ENCODE measurements at places on chromosomes 7 and 10.

DNA sequence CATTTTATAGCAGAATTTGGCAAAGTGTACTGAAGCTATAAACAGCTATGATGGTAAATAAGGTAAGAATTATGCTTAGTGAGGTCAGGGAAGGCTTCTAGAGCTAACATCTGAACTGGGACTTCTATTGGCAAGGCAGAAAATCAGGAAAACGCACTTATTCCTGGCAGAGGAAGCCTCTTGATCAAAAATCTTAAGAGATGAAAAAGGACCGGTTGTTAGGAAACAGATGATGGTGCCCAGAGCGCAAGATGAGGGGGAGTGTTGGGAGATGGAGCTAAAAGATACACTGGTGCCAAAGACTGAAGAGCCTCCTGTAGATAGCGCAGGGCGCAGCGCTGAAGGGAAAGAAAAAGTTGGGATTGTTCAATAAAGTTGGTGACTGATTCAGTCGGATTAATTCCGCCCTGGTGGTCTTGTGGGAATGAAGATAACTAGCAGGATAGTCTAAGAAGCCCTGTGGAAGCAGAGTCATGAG, 550 bp upstream of the CALU start:
- DNase-seq: peak; percentile 18

GRCh38 chr10:119189811-119190282, 11.2 kb upstream of the PRDX3 start:
- no peak for DNase-seq

DNA sequence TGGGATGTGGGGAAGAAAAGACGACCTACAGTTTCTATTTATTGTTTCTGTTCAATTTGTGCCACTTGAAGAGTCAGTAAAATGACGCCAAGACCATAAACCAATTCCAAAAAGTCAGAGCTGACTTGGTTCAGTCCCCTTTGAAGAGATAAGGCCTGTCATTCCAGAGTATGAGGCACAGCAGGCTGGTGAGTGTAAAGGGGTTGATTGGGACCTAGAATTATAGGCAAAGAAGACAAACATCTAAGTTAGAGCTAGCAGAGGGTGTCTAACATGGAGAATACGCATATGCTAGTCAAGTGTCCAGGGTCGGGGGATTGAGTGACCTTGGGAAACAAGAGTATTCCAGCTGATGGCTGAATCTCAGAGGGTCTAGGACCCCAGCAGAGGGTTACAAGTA, 23.6 kb downstream of the NRP1 start:
- DNase-seq: no peak

- no peak for DNase-seq
Observed at GRCh38 chr10:77548671-77549070, 88.9 kb downstream of the KCNMA1 start.

GRCh38 chr10:26737730-26738129, 40.2 kb downstream of the PDSS1 start:
- peak; percentile 76 for DNase-seq

DNA sequence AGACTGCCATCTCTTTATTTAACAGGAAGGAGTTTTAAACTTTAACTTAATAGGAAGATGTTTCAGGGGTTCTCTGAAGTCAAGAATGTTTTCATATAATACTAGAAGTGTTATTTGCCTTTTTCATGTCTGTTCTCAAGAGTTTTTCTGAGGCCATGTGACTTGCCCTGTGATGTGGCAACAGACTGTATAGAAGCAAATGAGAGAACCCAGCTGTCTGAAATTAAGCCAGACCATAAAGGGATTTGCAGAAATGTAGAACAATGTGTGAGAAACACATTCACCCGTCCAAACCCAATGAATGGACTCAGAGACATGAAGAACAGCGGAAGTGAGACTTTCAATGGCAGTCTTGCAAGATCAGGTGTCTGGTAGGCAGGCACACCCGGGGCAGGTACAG, 23.8 kb downstream of the MAPK8 start:
- no peak for DNase-seq

DNA sequence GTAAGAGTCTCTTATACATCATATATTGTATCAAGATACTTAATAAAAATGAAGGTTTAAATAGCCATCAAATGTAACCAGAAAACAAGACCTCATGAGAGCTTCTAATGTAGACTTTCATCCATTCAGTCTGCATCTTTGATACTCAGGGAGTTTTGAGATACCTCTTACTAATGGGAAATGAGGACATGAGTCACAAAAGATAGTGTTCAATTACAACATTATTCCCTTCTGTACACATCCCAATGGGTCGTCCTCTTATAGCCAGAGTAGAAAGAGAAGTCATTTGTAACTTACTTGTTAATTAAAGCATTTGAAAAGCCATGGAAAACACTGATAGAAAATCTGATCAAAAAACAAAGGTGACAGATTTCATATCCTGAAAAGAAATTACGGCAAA, 19.4 kb downstream of the SHTN1 start:
- DNase-seq: no peak

GRCh38 chr10:133277993-133278576, 1.4 kb upstream of the ADAM8 start:
- no peak for DNase-seq

DNA sequence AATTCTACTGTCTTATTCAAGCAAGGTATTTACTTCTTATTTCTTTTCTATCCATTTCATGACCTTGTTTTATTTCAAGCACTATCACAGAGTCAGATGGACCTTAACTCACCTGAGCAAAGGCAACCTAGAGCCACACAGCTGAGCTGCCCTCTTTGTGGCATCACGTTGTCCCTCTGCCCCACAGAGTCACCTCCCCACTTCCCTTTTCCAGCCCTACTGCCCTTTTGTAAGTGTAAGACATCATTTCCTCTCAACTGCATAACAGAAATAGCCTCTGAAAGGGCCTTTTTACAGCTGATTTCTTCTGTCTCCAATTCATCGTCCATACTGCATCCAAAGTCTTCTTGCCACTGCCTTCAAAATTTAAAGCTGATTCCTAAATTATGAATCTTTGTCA, 946.0 kb downstream of the NRG3 start:
- no peak for DNase-seq

DNA sequence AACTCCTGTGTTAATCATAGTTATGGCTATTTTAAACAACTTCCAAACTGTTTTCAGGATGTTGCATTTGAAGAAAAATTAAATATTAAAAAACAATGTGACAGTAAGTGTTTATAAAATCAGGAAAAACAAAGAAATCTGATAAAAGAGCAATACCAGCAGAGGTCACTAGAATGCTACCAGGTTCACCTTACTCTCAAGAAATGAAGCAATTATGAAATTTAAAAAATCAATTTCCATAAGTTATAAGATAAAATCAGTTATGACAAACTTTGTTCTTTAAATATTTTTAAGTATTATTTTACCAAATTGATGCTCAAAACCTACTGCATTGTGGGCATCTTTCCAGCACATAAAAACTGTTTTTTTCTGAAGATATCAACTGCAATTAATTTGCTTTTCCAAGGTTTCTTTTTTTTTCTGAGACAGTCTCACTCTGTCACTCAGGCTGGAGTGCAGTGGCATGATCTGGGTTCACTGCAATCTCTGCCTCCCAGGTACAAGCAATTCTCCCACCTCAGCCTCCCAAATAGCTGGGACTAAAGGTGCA, 50.7 kb upstream of the RHEB start:
- DNase-seq: no peak

DNA sequence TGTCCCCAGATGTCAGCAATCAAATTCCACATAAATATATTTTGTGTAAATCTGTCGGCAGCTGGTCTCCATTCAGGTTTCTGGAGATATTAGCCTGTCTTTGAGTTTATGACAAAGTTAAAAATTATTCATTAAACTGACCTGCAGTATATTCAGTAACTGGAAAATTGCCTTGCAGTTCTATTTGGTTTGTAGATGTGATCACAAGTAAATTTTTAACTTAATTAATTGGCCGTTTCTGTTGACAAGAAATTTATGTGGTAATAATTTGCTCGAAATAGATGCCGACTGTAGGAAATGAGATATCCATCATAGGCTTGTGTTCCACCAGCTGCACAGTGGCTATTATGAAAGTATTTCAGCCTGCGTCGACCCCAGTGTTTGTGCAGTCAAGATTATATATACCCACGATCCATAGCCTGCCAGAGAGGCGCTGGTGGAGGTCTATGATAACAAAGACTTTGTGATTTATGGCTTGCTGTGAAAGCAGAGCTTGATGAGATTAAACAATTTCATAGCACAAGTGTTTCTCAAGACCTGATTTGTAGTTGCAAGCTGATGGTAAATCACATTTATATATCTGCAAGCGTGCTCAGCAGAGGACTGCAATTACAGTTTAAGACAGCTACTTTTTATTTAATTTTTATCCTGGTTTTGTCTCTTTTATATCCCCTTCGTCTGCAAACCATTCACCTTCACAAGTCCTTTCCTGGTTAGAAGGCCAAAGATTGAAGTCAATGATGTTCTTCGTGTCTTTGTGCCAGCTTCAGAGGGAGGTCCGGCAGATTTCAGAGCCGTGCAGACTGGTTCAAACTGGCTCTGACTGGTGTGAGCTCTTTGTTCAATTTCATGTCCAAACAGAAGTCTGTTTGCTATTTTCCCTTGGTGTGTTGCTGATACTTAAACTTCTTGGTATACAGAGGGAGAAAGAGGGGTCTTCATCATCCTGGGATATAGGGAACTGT, 850.9 kb downstream of the LRMDA start:
- DNase-seq: no peak

GRCh38 chr7:14697684-14698083, 204.9 kb downstream of the DGKB start:
- DNase-seq: no peak

GRCh38 chr7:151755131-151755801, 121.6 kb downstream of the PRKAG2 start:
- no peak for DNase-seq

GRCh38 chr10:77604063-77604462, 33.5 kb downstream of the KCNMA1 start:
- DNase-seq: no peak

- no peak for DNase-seq
Observed at GRCh38 chr7:29442146-29442545, 121.5 kb upstream of the PRR15 start.

- no peak for DNase-seq
Observed at GRCh38 chr7:27187475-27188385, 2.7 kb upstream of the HOXA11 start.

- no peak for DNase-seq
Observed at GRCh38 chr10:17176091-17176490, 25.4 kb downstream of the TRDMT1 start.

GRCh38 chr10:386771-387592, 251.7 kb downstream of the ZMYND11 start:
- DNase-seq: no peak

- DNase-seq: no peak
Observed at GRCh38 chr7:103348452-103348851, 1.0 kb downstream of the PSMC2 start.

- DNase-seq: peak; percentile 25
Observed at GRCh38 chr7:35722054-35722849, 27.3 kb upstream of the HERPUD2 start.

DNA sequence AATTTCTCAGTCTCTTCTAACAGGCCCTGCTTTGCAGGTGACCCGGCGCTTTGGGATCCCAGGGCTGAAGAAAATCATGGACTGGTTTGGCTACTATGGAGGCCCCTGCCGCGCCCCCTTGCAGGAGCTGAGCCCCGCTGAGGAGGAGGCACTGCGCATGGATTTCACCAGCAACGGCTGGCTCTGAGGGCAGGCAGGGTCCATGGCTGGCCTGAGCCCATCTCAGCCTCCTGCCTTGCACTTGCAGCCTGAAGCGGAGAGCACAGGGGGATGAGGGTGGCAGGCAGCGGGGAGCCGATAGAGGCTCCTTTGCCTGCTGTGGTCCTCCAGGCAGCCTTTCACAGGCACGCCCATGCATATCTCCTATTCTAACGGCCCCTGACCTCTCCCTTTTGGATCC, 21.8 kb downstream of the MORN4 start:
- no peak for DNase-seq

DNA sequence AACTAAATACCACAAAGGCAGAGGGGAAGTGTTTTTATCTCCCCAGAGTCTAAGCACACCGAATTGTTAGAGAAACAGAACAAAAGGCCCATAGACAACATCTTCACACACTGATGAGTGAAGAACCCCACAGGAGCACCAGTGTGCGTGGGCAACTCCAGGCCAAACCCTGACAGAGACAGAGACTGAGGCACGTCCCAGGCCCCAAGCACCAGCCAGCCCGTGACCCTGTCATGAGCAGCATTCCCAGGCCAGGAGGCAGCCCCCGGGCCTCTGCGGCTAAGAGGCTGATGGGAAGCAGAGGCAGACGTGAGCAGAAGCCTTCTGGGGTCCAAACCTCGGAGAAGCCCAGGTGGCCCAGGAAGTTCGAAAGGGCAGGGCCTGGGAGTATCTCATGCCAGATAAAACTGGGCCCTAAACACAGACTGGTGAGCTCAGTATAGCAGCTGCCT, 184.4 kb downstream of the TCERG1L start:
- DNase-seq: no peak

- DNase-seq: no peak
Observed at GRCh38 chr7:106124186-106124585, 12.1 kb upstream of the SYPL1 start.
